ENCODE measurements at places on chromosomes 1 and 21.

- no peak for DNase-seq
Measured at GRCh38 chr1:37055631-37056030, 21.3 kb upstream of the GRIK3 start.

DNA sequence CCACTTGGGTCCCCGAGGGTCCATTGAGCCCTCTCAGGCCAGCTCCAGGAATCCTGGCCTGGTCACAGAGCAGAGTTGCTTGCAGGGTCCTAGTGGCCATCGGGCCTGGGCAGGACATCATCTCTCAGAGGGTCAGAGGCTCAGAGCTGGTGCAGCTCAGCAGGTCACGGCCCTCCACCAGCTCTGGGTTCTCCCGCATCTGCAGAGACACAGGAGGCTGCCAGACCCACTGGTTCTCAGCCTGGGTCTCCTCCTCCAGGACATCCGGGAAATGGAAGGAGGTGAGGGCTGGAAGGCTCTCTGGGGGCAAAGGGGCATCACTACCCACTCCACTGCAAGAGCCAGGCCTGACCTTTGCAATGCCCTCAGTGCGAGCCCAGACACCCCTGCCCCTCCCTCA, 6.5 kb downstream of the TMEM54 start:
- no peak for DNase-seq

- no peak for DNase-seq
Measured at GRCh38 chr1:235746245-235746644, 96.7 kb upstream of the GNG4 start.

DNA sequence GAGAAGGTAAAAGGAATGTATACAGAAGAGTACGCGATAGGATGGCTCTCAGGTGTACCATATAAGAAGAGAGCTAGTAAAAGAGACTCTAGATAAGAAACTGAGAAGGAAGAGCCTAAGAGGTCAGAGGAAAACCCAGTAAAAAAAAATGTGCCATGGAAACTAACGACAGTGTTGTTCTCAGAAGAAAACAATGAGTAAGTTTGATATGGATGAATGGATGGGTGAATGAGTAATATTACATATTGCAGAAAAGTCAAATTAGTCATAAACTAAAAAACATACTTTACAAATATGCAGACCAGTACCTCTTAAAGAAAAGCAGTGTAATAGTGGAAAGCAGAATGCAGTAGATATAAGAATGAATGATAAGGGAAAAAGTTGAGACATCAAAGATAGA, 316.2 kb downstream of the HMCN1 start:
- no peak for DNase-seq

DNA sequence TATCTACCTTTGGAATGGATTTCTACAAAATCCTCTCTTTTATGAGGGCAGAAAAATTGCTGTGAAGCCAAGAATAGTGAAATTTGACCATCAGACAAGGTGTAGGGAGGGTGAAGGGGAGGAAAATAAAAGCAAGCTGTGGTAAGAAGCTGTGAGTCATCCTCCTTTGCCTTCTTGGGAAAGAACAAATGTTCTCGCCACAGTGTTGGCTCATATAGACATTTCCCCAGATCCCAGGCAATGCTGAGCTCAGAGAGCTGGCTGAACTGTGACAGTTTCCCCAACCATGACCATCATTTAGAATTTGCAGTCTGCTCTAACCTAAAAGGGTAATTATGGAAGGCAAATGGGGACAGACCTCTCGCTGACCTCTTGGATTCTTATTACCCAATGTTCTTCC, 235.4 kb downstream of the PBX1 start:
- no peak for DNase-seq

DNA sequence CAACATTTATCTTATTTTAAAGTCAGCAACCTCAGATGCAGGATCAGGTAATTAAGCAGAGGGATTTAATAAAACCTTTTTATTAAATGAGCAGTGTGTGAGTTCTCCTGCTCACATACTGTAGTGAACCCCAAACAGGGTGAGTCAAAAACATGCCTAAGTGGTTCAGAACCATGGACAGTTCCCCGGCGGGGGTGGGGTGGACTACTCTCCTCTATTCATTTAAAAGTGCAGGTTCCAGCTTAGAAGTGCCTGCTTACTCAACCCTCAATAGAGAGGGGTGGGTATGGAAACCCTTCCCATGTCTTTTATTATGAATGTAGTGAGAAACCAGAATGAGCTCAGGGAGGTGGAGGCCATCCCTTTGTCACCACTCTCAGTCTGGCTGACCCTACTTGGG, 397.9 kb downstream of the HHAT start:
- no peak for DNase-seq

GRCh38 chr1:14693949-14694348, 95.5 kb downstream of the KAZN start:
- no peak for DNase-seq

GRCh38 chr1:43622471-43622870, 27.5 kb upstream of the KDM4A start:
- no peak for DNase-seq

GRCh38 chr1:202343652-202344349, 2.1 kb upstream of the UBE2T start:
- no peak for DNase-seq

DNA sequence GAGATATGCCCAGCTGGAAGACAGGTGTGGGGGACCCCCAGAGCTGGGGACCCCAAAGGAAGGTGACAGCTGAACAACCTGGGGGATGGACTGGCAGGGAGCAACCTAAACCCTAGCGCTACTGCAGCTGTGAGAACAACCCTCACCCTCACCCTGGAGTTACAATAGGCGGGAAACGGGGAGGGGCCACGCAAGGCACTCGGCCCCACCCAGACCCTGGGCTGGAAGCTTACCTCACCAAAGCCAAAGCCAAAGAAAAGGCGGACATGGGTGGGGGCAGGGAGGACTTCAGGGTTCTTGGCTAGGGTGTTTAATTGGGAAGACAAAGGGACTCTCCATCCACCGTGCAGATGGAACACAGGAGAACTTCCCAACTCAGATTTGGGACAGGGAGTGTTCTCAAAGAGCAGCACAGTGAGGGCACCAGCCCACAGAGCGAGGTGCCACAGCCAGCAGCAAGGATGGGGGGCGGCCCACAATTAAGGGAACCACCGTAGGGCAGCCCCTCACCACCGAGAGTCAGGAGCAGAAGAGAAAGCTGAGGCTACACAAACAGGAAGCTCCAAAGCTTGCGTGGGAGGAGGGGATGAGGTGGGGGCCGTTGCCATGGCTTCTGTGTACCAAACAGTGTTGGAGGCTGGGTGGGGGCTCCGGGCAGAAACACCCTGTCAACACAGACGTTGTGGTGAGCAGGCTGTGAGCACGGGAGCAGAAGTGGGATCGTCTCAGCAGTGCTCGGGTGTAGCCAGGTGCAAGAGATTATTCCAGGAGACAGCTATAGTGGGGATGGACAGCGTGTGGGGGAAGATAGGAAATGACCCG, 1.9 kb downstream of the TAGLN2 start:
- DNase-seq = peak; percentile 66

DNA sequence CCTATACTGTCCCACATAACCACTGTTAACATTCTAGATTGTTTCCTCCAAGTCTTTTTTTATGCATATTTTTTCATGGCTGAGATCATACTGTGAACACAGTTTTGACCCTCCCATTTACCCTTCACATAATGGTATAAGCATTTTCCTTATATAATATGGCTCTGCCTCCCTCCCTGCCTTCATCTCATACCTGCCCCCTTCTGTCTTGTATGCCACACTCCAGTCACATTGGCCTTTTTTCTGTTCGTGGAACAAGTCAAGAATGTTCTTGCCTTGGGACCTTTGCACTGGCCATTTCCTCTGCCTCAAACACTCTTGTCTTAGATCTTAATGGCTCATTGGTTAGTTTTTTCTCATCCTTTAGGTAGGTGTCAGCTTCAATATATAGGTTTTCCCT, 24.3 kb upstream of the ELAVL4 start:
- no peak for DNase-seq

- no peak for DNase-seq
Measured at GRCh38 chr1:200520735-200521134, 99.8 kb downstream of the KIF14 start.

DNA sequence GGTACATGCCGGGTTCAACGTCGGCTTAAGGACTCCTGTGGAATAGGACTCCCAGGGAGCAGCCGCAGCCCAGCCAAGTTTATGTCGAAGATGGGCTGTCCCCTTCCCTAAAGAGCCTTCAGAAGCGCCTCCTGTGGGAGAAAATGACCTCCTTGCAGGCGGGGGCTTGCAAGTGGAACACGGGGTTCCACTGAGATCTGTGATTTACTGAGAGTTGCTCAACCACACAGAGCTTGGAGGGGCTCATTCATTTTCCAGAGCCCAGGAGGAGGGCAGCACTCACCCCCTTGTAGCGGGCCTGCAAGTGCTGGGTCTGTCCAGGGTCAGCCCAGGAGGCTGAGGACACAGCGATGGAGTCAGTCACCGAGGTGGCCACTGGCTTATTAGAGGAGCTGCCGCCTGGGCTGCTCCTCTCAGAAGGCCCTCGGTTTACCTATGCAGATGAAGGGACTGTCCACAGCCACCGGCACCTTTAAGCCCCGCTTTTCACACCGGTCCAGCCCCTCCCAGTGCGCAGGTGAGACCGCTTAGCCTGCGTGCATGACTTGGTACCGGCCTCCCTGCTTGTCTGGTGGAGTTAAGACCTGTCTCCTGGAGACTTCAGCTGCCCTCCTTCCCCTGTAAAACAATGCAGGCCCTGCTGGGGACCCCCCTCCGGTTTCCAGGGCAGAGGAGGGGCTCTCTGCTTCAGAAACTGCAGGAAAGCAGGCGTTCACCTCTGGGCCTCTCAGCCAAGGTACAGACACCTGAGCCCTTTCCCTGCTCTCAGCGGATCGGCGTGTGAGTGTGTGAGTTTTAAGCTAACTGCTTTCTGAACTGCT, 57.5 kb downstream of the ATP5PO start:
- no peak for DNase-seq

DNA sequence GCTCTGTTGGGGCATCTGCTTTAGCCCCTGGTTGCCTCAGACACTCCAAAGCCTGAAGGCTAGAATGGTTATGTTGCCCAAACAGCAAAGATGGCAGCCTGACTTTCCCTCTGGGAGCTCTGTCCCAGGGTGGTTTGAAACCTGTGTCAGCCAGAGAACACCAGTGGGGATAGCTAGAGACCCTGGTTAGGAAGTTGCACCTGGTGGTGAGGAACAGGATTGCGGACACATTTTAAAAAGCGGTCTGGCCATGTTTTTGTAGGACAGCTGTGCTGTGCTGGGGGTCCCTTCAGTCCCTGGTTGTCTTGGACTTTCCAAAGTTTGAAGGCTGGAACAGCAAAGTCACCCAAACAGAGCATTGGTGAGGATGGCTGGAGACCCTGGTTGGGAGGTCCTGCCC, 87.8 kb downstream of the DNM3 start:
- DNase-seq = no peak

- DNase-seq = no peak
Measured at GRCh38 chr1:102550729-102551384, 554.1 kb upstream of the OLFM3 start.

GRCh38 chr1:100517515-100517914, 20.4 kb upstream of the GPR88 start:
- DNase-seq = no peak

GRCh38 chr1:41241749-41242341, at the start of gene SCMH1:
SCMH1 (minus strand) TSS chr1:41242306; CDS start chr1:41186133, 56,173 bp downstream.
- DNase-seq = peak; percentile 45

DNA sequence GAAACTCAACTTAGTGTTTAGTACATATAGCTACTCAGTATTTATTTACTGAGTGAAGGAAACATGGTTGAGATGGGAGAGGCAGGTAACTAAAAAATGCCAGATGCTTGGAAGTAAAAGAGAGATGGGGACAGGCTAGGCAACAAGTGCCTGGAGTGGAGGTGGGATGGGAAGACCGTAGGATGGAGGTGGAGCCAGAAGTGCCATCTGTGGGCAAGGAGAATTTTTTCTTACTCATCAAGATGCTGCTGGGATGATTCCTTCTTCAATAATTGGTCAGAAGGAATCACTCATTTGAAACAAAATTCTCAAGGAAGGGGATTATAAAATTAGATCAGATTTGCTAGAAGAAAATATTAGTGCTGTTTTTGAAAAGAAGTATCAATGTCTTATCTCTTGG, 72.9 kb downstream of the IFI44 start:
- no peak for DNase-seq

- DNase-seq = no peak
Measured at GRCh38 chr1:232090816-232091215, 464.2 kb downstream of the DISC1 start.

DNA sequence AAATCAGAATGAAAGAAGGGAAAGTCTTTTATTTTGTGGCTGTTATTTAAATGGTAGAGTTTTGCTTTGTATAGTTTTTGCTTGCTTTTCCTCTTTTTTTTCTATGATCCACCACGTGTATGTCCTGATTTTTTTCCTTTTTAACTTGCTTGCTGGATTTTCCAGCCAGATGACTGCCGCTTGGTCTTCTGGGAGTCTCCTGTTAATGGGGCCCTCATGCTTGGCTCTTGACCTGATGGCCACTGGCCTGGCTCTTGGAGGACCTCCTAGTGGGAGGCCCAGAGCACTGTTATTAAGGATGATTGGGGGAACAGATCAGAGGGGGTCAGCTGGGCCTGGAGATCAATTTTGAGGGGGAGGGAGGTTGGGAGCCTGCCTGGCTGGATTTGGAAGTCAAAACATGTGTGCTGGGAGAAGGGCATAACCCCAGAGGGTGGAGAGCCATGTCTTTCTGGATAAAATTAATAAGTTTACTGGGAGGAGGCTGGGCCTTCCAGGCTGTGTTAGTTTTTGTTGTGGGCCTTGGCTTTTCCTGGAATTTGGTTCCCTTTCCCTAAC, 1.2 kb downstream of the FGGY start:
- DNase-seq = no peak

DNA sequence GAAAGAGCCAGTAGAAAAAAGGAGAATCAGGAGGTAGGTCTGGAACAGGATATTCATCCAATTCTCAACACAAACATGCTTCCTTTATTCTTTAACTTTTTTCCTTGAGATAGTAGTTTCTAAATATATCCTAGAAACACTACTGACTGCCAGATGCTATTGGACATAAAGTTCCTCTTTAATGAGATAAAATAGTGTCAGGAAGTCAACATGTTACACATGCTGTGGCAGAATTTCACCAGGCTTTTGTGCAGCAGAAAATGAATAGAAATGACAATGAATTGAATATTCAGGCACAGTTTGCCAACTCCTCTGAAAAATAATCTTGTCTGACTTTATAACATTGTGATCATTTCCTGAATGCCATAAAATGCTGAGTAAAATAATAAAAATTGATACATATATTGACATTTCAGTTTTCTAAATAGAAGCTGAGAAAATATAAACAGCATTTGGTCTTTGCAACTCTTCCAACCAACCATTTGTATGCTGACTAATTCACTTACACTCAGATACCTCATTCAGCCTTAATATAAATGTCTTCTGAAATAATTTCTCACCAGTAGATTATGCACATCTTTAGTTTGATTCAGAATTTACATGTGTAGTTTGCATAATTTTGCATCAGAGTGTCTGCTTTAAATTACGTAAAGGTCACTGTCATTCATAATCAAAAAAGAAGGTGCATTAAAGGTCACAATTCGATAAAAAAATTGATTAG, 486.1 kb upstream of the ADGRL2 start:
- DNase-seq = no peak

- no peak for DNase-seq
Measured at GRCh38 chr21:40043423-40043822, 176.2 kb downstream of the PCP4 start.

- no peak for DNase-seq
Measured at GRCh38 chr1:219573960-219574359, 38.9 kb downstream of the ZC3H11B start.

GRCh38 chr1:21702780-21703179, 33.6 kb upstream of the RAP1GAP start:
- DNase-seq = no peak
